CD4-positive, alpha-beta T cell treated with Interleukin-12 subunit alpha and Interleukin-12 subunit beta, for 1 hour (primary cell): ENCODE measurements at places on chromosomes 3 and 15.

DNA sequence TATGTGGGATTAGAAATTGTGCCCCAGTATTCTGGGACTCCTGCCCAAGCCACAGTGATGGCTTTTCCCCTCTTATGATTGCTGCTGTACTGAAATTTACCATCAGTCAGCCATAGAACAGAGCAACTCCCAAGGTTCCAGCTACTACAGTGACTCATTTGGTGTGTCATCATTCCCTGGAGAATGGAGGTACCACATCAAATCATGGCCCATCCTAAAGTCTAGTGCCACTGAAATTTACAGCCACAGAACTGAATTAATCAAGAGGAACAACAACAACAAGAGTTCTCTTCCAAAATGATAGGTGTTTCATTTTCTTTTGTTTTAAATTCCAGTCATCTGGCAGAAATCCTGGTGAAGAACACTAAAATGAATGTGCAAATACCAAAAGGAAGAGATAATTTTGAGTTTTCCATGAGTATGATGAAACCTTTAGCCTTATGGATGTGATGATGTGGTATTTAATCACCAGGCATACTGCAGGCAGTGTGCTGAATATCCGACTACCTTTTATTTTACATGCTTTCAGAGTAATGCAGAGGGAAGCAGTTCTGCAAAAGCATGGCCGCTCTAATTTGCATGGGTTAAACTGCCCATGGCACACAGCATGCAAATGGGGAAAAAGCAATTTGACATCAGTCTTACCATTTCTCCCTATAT is 75.6 kb upstream of the SLC2A2 start:
- no peak for DNase-seq

DNA sequence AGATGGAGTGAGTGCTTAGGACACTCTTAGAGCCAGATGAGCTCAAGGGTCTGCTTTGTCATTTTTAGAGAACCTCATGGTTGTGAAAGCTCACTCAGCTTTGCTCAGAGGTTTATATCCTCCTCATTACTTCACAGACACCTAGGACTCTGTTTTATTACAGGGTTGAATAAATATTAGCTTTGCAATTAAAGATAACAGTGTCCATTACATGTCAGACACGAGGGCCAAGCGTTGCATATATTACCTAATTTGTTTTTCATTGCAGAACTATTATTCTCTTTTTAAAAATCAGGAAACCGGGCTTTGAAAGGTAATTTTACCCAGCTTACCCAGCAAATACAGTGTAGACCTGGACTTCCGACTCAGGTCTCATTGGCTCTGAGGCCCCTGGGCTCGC is 16.1 kb downstream of the MAP6D1 start:
- DNase-seq: no peak

DNA sequence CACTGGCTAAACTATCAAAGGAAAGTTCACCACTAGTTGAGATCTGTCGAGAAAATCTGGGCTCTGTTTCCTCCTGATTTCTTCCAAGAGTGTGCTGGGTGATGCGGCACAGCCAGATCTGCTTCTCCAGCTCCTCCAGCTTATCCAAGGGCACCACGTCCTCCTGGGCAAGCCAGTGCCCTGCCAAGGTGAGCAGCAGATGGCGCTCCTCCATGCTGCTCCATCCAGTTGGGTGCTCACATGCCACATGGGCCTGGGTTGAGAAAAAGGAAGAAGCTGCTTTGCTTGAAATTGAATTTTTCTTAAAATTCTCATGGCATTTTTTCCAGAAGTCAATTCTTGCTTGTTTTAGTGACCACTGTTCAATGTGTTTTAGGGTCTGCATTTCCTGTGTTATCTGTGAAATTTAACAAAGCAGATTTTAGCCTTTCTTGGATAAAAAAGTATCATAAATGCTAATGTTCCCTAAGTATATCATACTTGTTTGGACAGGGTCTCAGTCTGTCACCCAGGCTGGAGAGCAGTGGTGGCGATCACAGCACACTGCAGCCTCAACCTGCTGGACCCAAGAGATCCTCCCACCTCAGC is 47.3 kb downstream of the EIF3J start:
- DNase-seq: peak; percentile 66

DNA sequence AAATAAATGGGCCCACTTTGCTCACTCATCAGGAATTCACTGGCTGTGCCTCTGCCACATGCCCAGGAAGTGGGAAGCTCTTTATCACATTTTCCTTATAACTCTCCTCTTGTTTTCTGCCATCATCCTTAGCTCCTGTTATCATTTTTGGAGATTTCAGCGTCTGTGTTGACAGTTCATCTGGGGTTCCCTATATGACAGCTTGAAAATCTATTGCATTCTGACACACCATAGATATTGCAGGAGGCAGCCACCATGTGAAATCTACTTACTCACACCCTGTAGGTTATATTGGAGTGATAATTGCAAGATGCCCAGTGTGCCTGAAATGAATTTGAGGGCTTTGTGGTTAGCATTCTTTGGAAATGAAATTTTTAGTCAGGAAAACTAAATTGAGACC is 132.9 kb downstream of the RYR3 start:
- no peak for DNase-seq
